ENCODE measurements at places on chromosomes 12 and 14.

DNA sequence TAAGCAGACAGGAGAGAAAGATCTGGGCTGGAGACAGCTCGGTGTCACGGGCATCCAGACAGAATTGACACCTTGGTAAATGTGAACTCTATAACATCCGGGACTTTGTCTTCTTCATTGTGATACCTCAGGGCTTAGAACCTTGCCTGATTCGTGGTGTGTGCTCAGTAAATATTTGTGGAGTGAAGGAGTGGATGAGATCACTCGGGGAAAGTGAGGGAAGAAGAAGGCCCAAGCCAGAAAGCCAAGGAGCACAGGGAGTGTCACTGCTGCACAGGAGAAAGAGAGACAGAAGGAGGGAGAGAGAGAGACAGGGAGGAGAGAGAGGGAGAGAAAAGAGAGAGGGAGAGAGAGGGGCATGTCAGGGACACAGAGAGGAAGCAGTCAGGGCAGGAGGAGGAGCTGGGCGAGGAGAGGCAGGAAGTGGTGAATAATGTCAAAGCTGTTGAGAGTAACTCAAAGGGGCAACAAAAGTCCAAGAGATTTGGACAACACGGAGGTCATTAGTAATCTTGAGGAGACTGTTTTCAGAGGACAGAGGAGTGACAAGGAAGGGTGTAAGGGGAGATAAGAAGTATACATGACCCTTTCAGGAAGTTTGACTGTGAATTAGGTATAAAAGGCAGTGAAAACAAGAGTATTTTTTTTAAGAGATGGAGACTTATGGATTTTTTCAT lies 141.6 kb upstream of the MAX start:
- no peak for DNase-seq

GRCh38 chr12:2039034-2039433 lies 13.8 kb upstream of the CACNA1C start:
- no peak for DNase-seq

- no peak for DNase-seq
Observed at GRCh38 chr12:28998662-28999120, 150.4 kb upstream of the FAR2 start.

DNA sequence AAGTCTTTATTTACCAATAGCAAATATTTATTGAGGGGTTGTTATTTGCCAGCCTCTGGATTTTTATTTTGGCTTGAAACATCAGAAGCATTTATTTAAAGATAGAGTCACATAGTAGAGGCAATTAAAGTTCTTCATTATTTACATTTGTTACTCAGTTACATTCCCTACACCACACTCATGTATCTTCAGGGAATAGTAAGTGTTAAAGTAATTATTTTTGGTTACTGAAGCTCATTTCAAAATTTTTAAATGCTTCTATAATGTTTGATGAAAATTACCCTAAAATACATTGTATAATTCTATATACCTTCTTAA lies 205.6 kb downstream of the ESR2 start:
- DNase-seq = no peak

DNA sequence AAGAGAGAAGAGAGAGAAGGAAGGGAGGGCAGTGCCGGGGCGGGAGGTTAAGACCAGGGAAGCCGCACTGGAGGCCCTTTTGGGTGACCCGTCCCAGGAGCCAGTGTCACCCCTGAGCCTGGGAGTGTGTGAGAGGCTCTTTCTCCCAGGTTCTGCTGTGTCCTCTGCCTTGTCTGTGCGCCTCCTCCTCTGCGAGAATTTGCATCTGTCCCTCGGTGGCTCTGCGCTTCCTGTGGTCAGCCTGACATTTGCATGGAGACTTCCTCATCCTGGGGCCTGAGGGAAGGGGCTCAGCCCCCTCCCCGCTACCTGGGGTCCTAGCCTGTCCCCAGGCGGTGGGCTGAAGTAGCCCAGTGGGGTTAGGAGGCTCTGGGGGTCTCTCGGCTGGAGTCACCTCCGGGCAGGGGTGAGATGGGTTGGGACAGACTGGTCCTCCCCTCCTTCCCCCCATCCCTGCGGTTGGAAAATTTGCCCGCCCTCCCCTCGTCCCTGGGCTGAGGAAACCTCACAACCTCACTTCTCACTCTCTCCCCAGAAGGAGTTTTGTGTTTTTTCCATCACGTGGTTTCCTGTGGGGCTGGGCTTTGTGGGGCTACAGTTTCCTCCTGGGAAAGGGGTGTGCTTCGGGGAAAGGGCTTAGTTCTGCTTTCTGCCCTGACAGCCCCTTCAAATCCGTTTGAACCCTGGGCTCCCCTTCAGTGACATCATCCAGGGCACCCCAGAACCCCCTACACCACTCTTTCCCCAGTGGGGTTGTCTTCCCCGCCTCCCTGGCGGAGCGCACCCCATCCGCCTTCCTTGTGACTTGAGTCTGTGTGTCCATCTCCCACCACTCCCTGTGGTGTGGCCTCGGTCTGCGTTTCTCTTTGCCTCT lies 2.5 kb downstream of the PTPN6 start:
- DNase-seq = no peak

- no peak for DNase-seq
Observed at GRCh38 chr12:74980510-74980909, 229.1 kb downstream of the KCNC2 start.

DNA sequence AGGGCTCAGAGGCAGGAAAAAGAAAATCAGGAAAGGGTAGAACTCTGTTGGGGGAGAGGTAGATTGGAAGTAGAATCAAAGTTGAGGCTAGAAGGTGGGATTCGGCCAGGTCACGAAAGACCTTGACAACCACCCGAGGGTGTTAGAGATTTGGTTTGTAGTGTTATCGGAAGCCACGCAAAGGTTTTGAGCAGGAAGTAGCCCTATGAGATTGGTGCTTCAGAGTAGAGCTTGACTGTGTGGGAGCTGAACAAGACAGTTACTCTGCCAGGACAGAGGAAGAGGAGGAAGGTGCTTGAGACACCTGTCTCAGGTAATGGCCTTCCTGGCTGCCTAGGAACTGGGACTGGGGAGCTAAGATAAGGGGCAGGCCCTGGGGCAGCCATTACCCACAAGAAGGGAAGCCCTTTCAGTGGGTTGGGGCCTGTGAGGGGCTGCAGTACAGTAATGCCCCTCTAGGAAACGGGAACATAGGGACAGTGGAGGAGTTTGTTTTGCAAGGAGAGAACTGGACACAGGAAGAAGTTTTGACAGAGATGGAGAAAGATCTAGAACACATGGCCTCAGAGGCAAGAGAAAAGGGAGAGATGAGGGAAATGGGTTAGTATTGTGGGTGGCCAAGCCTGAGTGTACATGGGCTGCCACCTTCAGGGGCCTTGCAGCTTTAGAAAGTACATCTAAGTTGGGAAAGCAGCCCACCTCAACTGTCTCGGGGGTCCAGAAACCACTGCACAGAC lies 73.5 kb downstream of the RIN3 start:
- DNase-seq = no peak

GRCh38 chr14:66600416-66600815 lies 92.5 kb downstream of the GPHN start:
- no peak for DNase-seq

GRCh38 chr14:68652433-68652690 lies 140.5 kb downstream of the ZFP36L1 start:
- DNase-seq = no peak

GRCh38 chr12:507391-507796 lies 47.7 kb downstream of the B4GALNT3 start:
- DNase-seq = no peak

GRCh38 chr12:55001198-55001868 lies 16.8 kb upstream of the TESPA1 start:
- no peak for DNase-seq

DNA sequence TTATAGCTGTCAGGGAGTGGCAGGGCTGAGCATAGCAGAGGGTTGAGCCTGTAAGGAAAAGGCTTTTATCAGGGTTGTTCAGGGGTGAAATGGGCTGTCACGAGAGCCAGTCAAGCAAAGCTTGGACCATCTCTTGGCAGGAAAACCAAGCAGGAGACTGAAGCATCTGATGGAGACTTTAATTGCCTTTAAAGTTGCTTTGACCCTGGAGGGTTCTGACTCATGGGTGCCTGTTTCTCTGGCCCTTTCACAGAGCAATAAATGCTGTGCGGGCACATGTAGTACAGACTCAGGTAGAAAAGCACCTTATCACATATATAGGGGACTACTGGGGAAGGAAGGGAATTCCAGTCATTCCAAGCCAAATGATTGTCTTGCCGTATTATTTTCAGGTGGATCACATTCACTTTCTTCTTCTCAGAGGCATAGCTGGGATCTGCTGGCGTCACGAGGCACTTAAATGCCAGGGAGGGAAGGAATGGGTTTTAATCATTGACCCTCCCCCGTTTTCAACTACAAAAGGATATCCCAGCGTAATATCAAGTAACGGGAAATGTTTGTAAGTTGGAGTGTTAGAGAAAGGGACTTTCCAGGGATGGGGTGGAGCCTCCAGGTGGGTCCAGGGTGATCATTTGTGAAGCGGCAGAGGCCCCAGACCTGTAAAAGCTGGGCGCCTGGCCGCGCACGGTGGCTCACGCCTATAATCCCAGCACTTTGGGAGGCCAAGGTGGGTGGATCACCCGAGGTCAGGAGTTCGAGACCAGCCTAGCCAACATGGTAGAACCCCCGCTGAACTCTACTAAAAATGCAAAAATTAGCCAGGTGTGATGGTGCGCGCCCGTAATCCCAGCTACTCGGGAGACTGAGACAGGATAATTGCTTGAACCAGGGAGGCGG lies 34.9 kb downstream of the PLEKHD1 start:
- no peak for DNase-seq

DNA sequence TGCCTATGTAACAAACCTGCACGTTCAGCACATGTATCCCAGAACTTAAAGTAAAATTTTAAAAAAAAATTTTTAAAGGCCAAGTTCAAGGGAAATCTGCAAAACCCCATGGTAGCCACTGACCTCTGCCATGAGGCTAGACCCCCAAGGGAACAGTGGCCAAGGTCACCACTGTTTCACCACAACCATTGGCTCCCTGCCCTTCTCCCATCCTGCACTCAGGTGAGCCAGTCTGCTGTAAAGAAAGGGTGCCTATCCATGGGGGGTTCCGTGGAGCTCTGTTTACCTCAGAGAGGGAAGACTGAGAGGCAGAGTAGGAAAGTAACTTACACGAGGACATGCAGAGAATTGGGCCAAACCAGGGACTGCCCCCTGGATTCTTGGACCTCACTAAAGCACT lies 38.6 kb downstream of the VWF start:
- DNase-seq = no peak

GRCh38 chr12:110165540-110166159 lies 41.5 kb downstream of the IFT81 start:
- no peak for DNase-seq

- no peak for DNase-seq
Observed at GRCh38 chr12:28253161-28253641, 62.9 kb downstream of the CCDC91 start.

DNA sequence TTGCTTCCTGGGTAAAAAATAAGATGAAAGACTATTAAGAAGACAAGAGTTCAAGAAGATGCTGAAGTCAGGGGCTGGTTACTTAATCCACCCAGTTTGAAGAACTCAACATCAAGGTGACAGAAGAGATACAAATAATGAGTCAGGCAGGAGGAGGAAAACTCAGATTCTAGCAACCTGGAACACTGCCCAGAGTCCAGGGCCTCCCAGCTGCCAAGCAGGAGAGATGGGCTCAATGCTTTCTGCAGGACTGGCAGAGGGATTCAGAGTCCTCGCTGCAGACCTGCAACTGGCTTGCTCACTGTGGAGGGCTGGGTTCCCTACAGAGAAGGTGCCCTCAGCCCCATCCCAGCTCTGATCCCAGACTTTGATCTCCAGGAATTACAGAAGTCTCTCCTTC lies 28.6 kb upstream of the CEBPE start:
- no peak for DNase-seq

- DNase-seq = no peak
Observed at GRCh38 chr12:10454531-10454930, 1.4 kb upstream of the KLRC1 start.

- no peak for DNase-seq
Observed at GRCh38 chr14:20720741-20721140, 24.9 kb upstream of the EDDM3A start.

- no peak for DNase-seq
Observed at GRCh38 chr14:69665631-69666030, 54.2 kb downstream of the SUSD6 start.

DNA sequence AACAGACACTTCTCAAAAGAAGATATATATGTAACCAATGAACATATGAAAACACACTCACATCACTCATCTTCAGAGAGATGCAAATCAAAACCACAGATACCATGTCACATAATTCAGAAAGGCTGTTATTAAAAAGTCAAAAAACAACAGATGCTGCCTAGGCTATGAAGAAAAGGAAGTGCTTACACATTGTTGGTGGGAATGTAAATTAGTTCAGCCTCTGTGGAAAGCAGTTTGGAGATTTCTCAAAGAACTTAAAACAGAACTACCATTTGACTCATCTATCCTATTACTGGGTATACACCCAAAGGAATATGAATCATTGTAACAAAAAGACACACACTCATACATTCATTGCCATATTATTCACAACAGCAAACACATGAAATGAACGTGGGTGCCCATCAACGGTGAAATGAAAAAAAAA lies 35.1 kb downstream of the EIF2S3B start:
- DNase-seq = no peak

DNA sequence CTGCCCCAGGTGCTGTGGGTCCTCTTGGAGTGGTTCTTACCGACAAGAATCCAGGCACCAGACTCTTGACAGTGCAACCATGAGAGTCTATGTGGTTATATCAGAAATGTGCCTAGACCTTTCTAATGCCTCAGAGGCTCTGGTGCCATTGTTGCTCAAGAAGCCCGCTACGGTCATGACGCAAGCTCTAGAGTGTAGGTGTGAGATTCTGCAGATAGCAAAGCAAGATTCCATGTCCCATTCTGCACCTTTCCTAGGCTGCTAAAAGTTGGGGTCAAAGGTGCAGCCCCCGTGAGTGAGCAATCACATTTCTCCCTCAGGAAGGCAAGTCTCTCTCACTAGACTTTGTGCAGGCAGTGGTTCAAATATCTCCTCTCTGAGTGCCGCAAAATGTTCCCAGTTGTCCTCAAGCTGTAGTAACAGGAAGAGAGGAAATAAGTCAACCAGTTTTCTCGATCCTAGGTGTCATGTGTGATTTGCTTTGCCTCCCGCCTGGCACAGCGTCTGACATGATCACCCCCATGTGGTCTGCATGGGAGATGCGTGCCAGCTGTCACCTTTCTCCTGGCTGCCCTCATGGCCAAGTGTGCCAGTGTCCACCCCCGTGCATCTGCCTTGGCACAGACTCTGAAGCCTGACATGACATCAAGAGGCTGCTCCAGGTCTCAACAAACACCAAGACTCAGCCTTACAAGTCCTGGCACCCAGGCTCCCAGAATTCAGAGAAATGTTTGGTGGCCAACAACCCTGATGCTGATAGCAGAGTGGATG lies 122.5 kb upstream of the COCH start:
- DNase-seq = no peak

DNA sequence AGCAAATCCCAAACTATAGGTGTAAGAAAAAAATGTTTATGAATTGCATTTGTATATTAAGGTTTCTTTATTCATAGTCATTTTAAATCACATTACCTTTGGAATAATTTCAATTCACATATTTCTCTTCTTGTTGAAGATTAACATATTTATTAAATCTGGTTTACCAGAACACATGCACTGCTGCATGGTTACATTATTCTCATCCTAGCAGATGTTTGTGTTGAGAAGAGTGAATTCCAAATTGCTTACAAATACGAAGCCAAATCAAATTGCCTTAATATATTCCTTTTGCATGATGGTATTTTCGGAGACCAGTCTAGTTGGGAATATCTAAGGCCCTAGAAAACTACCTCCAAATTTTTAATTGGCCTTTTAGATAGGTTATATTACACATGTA lies 130.6 kb downstream of the PLEKHA5 start:
- DNase-seq = no peak

- DNase-seq = no peak
Observed at GRCh38 chr12:26124446-26125399, at the start of gene BHLHE41. Gene BHLHE41 (minus strand): TSS chr12:26125037. CDS start chr12:26124779, 258 bp downstream.
